DMS 273 treated with DMSO at 0.1 percent for 48 hours (cell line): ENCODE measurements at places on chromosomes 6 and 20.

GRCh38 chr6:161228921-161229591 is 44.8 kb downstream of the AGPAT4 start:
- DNase-seq, result no peak

- DNase-seq, result no peak
These were observed 295.5 kb upstream of the FLRT3 start for GRCh38 chr20:14632906-14633305.

DNA sequence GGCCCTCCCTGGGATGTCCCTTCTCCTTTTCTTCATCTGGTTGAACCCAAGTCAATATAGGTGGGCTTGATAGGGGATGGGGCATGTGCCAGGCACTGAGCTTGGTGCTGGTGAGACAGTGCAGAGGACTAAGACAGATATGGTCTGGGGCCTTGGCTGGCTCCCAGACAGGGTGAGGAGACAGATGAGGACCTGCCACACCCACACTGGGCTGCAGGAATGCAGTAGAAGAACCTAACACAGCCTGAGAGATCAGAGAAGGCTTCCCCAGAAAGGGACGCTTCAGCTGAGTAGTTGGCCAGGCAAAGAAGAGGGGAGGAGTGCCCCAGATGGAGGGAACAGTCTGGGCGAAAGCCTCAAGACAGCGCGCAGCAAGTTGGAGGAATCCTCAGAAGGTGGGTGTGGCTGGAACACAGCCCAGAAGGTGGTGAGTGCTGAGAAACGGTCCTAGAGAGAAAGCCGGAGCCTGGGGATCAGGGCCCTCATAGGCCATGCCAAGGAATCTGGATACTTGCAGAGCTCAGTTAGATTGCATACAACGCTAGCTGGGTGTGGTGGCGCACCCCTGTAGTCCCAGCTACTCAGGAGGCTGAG is 26.4 kb downstream of the CD40 start:
- no peak for DNase-seq

DNA sequence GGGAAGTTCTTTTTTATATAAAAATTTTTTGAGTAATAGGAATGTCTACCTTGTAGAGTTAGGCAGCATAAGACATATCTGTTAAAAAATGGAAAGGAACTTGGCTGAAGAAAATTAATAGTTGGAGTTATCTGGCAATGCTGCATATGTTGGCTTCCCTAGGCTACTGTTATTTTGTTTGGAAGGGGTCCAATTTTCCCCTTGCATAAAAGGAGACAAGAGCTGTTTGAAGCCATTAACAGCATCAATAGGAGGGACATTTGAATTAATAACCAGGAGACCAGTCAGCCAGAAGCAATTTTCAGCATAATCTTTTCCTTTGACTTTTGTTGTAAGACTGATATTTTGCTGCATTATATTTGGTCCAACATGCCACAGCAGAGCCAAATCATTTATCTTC is 80.9 kb upstream of the TAB2 start:
- peak; percentile 39 for DNase-seq

GRCh38 chr20:62920039-62920645 is 6.2 kb downstream of the DIDO1 start:
- no peak for DNase-seq
